ENCODE measurements at places on chromosomes 7 and 10. TPM values are rescaled to one million over a fixed set of nuclear protein-coding genes. Genes with fewer than 3 reads are reported as not detected.

MDH2 gene
- total RNA-seq: 54.4 TPM

SPDYE9 gene
- not detected for total RNA-seq

FAM241B gene
- total RNA-seq: 0.09 TPM

PTPRZ1 gene
- not detected for total RNA-seq

CBX3 gene
- total RNA-seq: 102 TPM

CPXM2 gene
- total RNA-seq: 41.5 TPM

SFTPA1 gene
- total RNA-seq: not detected

Measured in bronchial smooth muscle cell (primary cell).